Brain pericyte (primary cell): ENCODE measurements at places on chromosomes 2 and 18.

GRCh38 chr2:2328848-2329247 lies 2.2 kb downstream of the MYT1L start:
- no peak for DNase-seq

DNA sequence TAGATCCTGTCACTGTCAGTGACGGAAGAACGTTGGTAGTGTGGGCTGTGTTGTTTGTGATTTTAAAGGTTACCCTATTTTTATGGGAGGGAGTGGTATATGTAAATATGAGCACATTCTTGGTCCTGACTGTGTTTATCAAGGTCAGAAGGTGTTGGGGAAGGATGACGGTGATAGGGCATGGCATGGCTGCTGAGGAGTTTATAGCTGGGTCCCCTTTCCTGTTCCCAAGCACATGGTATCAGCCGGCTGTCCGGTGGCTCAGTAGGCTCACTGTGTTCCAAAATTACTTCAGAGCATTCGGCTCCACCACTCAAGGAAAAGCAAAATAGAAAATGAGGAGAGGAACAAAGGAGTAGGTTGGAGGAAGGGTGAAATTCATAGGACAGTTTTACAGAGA lies 28.6 kb downstream of the IRS1 start:
- no peak for DNase-seq

GRCh38 chr2:70247364-70248180 lies 856 bp downstream of the TIA1 start:
- DNase-seq, result no peak

- no peak for DNase-seq
Measured at GRCh38 chr2:3456125-3456524, 63.2 kb downstream of the ADI1 start.

DNA sequence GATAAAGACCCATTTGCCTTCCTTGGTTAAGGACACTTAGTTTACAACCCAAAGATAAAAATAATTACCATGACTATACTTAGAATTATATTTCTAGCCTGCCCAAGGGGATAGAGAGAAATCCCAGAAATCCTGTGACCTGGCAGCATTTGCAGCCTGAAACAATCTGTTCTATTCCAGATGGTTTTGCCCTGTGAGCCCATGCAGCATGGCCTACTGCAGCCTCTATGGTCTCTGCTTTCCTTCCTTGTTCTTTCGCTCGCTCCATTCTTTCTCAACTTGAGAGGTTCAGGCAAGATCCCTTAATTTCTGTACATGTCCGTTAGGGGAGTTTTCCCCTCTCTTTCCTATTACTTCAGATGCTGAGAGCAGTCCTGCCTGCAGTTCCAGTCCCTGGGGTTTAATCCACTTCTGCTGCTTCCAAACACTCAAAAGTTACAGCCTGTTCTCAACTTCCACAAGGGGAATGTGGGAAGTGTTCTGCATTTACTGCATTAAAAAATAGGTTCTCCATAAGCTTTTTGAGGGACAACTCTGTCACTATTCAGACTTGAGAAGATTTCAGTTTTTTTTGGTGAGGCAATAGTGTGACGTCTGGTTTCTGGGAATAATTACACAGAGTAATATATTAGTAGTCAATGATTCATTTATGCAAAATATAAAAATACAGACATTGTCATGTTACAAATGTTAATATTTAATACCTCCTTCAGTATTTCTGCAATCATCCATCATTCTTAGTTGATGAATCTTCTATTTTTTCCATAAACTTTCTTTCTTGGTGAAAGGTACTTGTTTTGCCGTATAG lies 80.3 kb downstream of the CDCA7 start:
- DNase-seq, result no peak

DNA sequence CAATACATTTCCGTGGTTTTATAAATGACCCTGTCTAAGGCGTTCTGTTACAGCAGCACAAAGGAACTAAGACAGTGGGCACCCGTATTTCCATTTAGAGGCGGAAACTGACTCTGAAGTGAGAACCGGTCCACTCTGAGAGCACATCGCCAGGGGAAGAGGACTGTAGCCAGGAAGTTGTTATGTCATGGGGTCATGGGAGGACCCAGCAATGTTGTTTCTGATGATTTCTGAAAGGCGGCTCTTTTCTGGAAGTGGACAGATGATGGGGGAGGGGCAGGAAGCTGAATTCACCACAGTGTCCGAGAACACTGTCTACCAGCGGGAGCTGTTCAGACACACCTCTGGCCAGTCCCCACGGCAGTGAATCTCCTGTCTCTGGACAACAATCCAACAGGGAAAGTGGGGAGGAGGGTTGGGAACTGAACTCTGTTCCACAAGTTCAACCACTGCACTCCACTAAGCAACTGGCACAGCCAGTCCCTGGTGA lies 2.1 kb upstream of the LRRFIP1 start:
- DNase-seq, result no peak

- no peak for DNase-seq
Measured at GRCh38 chr2:36492216-36492945, 105.6 kb downstream of the FEZ2 start.

GRCh38 chr2:58664523-58665151 lies 423.5 kb upstream of the FANCL start:
- no peak for DNase-seq

DNA sequence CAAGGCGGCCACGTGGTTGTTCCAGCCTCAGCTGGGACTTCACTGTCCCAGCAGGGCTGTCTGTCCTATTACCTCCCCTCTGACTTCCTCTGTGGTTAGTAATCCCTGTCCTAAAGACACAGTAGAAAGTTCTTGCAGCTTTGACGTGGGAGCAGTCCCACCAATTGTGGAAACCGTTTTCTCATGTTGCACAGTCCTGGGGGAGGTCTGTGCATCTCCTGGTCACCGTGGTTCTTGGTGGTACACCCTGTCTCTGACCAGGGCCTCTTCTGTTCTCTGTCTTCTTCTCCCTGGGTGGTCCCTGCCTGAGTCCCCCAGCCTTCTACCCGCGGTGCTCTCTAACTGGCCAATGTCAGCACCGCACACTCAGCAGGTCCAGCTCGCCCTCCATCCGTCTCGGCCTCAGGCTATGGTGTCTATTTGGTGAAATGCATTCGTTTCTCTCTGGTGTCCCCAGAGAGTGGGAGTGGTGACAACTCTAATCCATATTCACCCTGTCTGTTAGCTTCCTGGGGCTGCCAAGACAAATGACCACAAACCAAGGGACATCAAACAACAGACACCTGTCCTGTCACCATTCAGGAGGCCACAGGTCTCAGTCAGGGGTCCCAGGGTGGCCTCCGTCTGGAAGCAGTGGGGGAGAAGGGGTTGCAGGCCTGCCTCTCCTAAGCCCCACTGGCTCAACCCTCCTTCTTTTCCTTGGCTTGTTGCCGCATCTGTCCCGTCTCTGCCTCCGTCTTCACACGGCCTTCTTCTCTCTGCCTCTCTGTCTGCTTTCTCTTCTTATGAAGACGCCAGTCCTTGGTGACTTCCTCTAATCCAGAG lies 99.8 kb downstream of the SH3BP4 start:
- no peak for DNase-seq

DNA sequence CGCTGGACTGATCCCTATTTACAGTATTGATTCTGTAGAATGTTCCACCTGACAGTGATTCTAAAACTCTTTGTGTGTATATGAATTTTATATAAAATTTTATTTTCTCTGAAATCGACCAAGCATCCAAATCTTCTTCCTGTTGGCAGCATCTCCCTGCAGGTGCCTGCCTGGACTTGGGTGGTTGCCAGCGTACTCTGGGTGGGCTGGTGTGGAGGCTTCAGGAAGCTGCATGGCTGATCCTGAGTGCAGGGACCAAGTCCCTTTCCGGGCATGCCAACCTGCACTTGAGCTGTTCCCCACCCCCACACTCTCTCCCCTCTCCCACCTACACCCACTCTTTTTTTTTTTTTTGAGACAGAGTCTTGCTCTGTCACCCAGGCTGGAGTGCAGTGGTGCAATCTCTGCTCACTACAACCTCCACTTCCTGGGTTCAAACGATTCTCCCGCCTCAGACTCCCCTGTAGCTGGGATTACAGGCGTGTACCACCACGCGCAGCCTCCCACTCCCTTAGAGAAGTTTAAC lies 53.2 kb upstream of the ALKAL2 start:
- DNase-seq, result no peak

GRCh38 chr2:114857196-114857595 lies 414.8 kb downstream of the DPP10 start:
- DNase-seq, result no peak

GRCh38 chr18:72261590-72261989 lies 282.6 kb downstream of the CBLN2 start:
- no peak for DNase-seq

GRCh38 chr2:177606636-177607035 lies 214.1 kb downstream of the AGPS start:
- DNase-seq, result peak; percentile 31

DNA sequence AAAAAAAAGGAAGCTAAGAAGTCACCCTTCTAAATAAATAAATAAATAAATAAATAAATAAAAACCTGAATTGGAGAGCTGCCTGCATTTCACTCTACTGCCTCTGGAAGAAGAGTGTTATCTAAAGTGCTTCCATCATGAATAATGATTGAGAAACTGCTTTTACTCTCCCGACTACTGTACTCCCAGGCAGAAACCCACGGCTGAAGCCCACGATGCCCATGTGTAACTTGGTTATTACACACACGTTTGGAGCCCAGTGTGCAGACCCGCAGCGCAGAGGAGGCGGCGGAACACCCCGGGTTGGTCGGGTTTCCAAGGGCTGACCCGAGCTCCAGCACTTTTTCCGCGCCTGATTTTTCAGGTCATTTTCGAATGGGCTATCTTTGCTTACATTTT lies 697 bp upstream of the SPATS2L start:
- DNase-seq, result no peak

- no peak for DNase-seq
Measured at GRCh38 chr2:199018826-199019225, 438.9 kb downstream of the SATB2 start.

DNA sequence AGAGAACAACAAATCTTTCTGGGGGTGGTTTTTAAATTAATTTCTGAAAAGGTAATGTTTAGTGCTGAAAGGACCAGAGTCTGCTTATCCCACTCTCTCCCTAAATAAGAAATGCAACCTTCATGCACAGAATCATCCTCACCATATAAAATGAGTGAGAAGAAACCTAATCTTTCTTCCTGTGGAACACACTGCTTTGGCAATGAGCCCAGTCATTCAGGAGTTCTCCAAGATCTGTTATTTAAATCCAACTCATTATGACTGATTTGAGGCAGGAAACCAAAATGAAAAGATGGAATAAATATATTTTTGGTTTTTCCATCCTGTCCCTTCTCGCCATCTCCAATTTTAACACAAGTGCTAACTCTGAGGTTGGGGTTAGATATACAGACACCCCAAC lies 228.3 kb downstream of the SRBD1 start:
- DNase-seq, result peak; percentile 26

- no peak for DNase-seq
Measured at GRCh38 chr2:46945671-46946070, 30.1 kb upstream of the MCFD2 start.

- DNase-seq, result no peak
Measured at GRCh38 chr2:9712263-9712662, 81.5 kb upstream of the YWHAQ start.

DNA sequence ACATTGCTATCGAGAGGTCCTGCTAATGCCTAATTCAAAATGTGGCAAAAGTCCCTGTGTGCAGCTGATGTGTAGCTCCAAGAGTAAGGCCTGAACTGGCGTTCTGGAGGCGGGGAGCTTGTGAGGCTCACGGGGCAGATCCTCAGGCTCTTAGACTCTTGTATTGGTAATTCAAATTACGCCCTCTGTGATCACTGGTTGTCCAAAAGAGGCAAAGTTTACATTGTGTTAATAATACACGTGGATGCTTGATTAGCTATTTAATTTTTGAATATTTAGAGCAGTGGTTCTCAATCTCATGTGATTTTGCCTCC lies 12.4 kb upstream of the CRYGA start:
- no peak for DNase-seq

GRCh38 chr18:31490833-31491232 lies 7.1 kb upstream of the DSG2 start:
- DNase-seq, result no peak

- no peak for DNase-seq
Measured at GRCh38 chr2:160213511-160213910, 13.4 kb upstream of the ITGB6 start.

DNA sequence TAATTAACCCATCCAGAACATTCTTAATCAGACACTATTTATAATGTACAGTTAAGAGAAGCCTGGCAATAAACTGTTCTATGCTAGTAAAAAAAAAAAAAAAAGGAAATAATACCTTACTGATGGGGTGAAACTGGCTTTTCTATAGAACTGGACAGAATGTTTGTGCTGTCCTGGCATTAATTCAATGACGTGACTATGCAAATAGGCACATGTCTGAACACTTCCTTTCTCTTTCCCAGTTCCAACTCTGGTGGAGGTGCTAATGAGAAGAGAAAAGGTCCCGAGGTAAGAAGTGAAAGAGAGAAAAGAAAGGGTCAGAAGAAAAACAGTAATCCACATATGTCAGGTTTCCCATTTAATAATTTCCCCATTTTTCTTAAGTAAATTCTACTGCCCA lies 508.4 kb downstream of the ZEB2 start:
- DNase-seq, result no peak

DNA sequence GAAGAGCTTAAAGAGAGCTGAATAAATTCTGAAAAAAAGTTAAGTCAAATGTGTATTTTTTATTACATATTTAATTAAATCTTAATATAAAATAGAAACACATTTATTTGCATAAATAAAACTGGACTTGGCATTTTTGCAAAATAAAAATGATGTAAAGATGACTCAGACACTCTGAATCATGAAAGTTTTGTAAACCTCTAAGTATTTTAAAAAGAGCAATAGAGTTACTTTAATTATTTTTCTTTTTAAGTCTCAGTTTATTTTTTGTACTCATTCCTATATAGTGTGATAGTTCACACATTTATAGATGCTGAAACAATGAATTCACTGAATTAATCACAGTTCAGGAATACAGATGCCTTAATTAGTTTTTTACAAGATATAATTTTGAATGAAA lies 109.9 kb upstream of the DTNA start:
- no peak for DNase-seq

DNA sequence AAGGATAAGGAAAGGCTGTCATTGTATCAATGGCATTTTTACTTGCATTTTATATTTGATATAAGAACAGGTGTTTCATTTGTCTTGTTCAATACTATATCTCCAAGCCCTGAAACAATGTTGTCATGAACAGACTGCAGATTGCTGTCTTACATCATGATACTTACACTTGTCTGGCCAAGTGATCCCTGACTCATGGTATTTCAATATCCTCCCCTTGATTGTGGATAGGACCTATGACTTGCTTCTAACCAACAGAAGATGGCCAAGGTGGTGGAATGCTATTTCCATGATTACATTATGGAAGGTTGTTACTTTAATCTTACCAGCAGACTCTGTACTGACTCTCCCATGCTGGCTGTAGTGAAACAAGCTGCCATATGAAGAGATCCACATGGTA lies 471.1 kb downstream of the CCDC85A start:
- DNase-seq, result no peak

DNA sequence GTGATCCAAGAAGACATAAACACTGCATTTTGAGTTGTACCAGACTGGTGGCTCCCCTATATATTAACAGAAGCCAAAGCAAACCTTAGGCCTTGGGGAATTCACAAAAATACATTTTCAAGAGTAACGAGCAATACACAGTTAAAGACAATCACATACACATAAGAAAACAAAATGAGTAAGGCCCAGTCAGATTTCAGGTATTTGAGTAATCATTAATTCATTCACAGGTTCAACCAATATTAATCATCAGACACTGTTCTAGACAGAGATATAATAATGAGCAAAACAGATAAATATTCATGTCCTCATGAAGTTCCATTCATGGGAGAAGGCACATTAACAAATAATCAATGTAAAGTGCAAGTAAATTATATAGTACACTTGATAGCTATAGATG lies 9.6 kb downstream of the STPG4 start:
- no peak for DNase-seq
